T47D (cell line): ENCODE measurements at places on chromosomes 3 and 15.
A peak's percentile ranks its signal among the peaks of the same experiment; 100 is the strongest.

GRCh38 chr3:133377396-133377795, 22.5 kb upstream of the BFSP2 start:
- peak; percentile 71 for DNase-seq

DNA sequence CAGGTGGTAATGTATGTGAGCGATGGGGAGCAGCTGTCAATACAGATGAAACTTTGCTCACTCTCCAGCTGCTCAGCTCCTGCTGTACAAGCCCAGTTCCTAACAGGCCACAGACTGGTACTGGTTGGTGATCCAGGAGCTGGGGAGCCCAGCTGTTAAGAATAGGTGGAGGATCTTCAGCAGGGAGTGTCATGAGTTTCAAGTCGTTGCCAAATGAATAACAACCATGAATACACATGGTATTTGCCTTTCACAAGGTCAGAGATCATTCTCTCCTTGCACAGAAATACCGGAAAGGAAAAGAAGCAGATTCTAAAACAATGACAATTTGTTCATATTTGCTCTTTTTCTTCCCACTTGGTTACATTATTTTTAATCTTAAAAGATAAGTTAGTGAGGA, 5.1 kb downstream of the PLSCR1 start:
- no peak for DNase-seq

DNA sequence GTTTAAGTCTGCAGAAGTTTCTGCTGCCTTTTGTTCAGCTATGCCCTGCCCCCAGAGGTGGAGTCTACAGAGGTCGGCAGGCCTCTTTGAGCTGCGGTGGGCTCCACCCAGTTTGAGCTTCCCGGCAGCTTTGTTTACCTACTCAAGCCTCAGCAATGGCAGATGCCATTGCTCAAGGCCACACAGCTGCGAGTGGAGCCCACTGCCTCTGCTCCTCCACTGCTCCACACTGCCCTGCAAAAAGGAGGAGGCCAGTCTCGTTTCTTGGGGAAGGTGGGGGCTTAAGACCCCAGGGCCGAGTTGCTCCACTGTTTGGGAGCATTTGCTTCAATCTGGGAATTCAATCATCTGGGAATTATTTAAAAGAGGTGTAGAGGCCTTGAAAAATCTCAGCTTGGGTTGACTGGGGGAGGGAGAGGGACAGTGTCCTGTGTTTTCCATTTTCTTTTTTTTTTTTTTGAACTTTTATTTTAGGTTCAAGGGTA, 144.6 kb upstream of the MEF2A start:
- no peak for DNase-seq

DNA sequence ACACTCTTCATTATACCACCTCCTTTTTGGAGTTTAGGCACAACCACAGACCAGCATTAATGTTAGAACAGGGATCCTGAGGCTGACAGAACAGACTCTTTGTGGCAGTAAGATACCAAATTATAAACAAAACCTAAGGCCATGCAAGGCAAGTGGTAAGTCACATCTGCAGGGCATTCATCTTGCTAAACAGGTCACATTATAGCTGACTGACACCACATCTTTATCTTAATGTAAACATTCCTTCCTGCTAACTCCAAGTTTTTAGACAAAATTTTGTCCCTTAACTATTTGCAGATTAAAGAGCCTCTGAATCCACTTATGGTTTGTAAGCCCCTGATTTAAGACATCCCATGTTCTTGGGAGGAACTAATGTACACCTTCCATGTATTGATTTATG, 500.6 kb downstream of the PYDC2 start:
- no peak for DNase-seq

DNA sequence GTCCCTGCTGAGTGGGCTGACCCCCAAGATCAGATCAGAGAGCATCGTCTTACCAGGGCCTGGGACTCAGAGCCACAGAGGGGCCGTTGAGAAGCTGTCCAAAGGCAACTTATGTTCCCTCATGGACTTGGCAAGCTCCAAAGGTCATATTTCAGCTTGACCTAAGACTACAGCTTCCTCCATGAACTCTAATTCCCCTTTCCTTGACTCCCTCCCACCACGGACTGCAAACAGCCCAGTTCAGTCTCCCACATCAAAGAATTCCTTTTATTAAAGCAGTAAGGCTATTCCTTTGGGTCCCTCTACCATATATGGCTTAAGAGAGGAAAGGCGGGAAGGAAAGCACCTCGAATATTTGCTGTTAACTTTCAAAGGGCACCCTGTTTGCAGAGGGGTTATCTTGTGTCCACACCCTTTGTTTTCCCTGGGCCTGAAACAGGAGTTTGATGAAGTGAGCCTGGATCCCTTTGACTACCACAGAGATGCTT, 146.1 kb upstream of the THBS1 start:
- no peak for DNase-seq

GRCh38 chr15:67750371-67750770, 74.9 kb upstream of the SKOR1 start:
- peak; percentile 7 for DNase-seq

DNA sequence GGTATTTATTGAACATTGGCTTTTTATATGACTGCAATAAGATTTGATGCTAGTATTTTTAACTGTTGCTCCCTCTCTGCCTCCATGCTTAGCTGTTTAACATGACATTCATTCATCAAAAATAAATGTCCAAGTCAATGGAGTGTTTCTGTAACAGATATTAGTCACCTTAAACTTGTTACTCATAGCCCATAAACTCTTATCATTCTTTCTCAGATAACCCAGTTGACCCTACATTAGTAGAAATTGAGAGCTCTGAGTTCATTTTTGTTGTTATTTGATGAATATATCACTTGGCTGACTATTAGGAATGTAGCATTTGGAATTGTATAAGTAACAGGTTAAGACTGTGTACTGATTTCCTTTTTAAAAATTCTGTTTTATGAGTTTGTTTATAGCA, 201.1 kb downstream of the UBE2E2 start:
- no peak for DNase-seq

DNA sequence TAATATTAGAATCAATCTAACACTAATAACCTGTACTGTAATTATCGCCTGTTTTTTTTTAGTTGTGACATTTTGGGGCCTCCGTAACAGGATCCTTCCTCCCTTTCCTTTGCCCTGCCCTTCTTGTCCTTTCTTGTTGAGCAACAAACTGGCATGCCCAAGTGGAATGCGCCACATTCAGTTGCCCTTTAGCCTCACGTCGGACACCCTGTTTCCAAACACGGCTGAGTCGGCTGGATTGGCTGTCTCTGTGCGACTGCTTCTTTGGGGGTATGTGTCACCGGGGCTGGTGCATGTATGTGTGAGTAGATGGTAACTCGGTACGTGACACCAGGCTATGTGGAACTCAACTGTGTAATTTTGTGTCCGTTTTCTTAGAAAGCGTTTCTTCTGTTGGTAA, 24.1 kb downstream of the TRAK1 start:
- DNase-seq: no peak

DNA sequence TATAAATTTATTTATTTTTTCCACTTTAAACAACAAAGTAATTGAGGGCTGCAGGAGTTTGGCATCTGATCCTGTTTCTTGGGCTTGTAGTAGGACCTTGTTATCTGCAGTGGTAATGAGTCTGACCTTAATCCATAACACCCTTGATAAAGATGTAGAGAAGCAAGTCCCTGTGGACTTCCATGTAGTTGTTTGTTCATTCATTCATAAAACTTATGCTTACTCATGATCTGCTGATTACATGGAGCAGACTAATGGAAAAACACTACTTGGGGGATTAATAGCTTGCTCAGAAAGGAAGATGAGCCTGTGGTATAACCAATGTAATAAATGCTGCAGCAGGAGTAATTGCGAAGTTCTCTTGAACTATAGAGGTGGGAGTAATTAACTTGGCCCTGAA, 271.5 kb upstream of the TBL1XR1 start:
- DNase-seq: no peak

GRCh38 chr15:63469190-63469589, 35.2 kb upstream of the USP3 start:
- DNase-seq: no peak

DNA sequence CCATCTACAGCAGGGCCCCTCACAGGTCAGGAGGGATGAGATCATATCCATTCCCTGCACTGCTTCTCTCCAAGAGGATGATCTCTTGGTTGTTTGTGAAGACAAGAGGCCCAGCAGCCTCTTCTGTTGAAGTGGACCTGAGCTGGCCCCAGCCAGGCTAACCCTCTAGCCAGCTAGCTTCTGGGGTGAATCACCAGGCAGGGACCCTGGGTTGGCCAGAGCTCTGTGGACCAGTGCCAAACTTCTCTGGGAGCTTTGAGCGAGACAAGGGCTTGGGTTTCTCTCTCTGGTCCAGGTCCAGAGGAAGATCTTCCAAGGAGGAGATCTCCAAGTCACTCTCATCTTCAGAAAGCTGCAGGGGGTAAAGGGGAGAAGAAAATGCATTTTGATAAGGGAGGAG, 52.7 kb downstream of the CLDN18 start:
- DNase-seq: no peak

- no peak for DNase-seq
These were observed 234.2 kb upstream of the ST8SIA2 start for GRCh38 chr15:92159481-92159880.

- DNase-seq: no peak
These were observed 100.7 kb downstream of the ARPP21 start for GRCh38 chr3:35739964-35740527.

DNA sequence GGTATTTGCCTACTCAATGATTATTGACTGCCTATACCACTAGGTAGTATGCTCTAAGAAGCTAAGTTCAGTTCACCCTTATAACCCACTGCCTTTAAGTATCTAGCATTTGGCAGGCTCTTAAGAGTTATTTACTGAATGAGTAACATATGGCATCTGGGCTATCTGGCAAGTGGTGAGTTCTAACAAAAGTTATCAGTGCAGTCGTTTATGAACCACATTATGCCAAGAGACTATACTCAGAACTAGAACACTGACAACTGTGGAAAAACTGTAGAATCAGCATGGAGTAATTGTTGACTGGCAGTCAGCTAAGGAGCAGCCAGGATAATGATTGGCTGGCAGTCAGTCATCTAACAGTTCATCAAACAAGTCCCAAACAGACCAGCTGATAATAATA, 25.8 kb downstream of the RAF1 start:
- DNase-seq: no peak

DNA sequence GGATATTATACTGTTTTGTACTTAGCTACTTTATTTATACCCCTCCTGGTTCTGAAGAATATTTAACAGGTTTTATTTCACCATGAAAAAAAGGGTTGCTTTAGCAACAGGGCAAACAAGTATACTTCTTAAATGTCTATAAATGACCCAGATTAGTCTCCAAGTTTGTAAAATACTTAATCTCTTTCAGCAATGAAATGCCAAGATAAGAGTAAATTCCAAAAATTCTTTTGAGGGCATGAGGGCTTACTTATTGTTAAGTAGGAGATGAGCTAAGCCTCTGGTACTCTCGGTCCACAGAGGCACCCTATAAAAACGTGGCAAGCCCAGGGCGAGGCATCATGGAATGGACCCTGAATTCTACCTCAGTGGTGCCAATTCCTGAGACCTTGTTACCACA, 264.8 kb upstream of the NSMCE3 start:
- no peak for DNase-seq

- no peak for DNase-seq
These were observed 9.8 kb upstream of the CLPX start for GRCh38 chr15:65194826-65195547.

DNA sequence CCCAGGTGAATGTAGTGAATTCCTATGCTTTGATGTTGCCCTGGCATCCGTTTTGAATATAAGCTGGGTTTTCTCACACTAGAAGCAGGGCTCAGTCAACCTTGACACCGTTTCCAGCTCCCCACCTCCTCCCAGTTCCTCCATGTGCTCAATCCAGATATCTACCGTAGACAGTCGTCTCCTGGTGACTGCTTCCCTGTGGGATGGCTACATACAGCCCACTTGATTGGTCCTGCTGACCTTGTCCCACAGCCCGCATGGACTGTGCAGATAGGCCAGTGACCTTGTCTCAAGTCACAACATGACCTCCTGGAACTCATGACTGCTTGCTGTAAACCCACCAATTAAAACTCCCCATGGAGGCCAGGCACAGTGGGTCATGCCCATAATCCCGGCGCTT, 8.1 kb downstream of the SEMA7A start:
- DNase-seq: no peak

GRCh38 chr15:70758790-70759462, 4.4 kb downstream of the UACA start:
- no peak for DNase-seq

DNA sequence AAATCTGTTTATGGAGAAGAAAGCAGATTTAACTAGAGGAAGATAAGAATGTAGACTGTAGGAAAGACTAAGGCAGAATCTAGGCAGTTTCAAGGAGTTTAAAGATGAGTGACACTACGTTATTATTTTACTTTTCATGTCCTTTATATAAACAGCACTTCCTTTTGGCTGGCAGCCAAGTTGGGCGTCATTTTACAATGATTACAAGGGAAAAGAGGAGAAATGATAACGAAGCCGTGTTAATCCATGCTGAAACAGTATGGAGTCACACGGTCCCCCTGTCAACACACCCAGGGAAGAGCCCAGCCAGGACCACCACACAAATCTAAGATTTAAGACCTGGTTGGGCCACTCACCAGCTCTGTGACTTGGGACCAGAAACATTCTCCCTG, 83.7 kb upstream of the NEO1 start:
- no peak for DNase-seq

DNA sequence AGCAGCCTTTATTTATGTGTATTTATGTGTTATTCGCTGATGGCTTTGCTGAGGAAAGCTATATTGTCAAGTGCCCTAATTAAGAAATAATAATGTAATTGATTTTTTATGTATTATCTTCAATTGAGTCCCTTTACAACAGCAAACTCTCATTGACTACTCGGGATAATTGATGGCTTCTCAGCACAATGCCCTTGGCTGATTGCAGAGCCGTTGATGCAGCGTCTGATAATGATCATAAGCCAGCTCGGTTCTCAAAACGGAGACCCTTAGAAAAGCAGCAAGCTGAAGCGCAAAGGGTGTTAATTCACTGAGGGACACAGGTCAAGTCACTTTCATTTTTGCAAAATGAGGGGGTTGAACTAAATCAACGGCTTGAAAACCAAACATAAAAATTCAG, 357.1 kb upstream of the KCNH8 start:
- no peak for DNase-seq

DNA sequence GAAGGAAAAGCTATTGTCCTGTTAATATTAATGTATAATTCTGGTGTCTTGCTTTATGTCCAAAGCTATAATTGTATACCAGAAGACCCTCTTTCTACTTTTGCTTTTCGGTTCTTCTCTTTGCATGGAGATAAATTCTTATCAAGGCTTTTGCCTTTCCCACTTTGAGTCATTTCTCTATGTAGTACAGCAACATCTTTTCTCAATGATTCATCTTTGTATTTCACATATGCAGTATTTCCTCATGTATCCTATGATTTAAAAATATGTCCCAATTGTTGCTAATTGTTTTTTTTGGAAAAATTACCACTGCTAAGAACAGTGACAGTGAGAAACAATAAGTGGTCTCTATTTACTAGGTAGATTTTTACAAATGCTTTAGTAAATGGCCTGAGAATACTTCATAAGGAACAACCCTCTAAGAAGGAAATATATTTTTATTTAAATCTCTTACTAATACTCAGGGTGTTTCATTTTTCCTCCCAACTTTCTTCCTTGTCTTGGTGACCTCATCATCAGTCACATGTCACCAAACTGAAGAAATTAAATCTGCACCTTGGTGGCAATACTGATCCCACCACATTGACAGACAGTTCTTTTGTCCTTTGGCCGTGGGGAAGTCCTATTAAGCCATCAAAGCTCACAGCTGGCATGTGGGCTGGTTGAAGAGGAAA, 290.6 kb downstream of the SATB1 start:
- DNase-seq: no peak

GRCh38 chr3:128706086-128706615, 19.8 kb upstream of the RAB7A start:
- no peak for DNase-seq

GRCh38 chr3:71225951-71226564, 357.5 kb downstream of the FOXP1 start:
- DNase-seq: no peak
